ENCODE measurements at places on chromosomes 7 and 10. TPM values are rescaled to one million over a fixed set of nuclear protein-coding genes. Genes with fewer than 3 reads are reported as not detected.

Gene ERLIN1
- total RNA-seq = 8.3 TPM

Gene PTPN20
- 13.0 TPM for total RNA-seq

Gene PRF1
- total RNA-seq = 2.6 TPM

Gene BTBD16
- total RNA-seq = not detected

Gene FRMD4A
- total RNA-seq = 26.1 TPM

Gene GHITM
- 468 TPM for total RNA-seq

Gene ADCY1
- total RNA-seq = 2.8 TPM

Gene GRID1
- 1.6 TPM for total RNA-seq

Gene UCMA
- not detected for total RNA-seq

Gene ACTL6B
- not detected for total RNA-seq

Gene SPDYE1
- not detected for total RNA-seq

Gene OAT
- total RNA-seq = 24.3 TPM

Gene FGFR2
- total RNA-seq = 0.36 TPM

- no peak for DNase-seq
Measured at GRCh38 chr7:41103331-41103730, 599.6 kb downstream of the INHBA start.

DNA sequence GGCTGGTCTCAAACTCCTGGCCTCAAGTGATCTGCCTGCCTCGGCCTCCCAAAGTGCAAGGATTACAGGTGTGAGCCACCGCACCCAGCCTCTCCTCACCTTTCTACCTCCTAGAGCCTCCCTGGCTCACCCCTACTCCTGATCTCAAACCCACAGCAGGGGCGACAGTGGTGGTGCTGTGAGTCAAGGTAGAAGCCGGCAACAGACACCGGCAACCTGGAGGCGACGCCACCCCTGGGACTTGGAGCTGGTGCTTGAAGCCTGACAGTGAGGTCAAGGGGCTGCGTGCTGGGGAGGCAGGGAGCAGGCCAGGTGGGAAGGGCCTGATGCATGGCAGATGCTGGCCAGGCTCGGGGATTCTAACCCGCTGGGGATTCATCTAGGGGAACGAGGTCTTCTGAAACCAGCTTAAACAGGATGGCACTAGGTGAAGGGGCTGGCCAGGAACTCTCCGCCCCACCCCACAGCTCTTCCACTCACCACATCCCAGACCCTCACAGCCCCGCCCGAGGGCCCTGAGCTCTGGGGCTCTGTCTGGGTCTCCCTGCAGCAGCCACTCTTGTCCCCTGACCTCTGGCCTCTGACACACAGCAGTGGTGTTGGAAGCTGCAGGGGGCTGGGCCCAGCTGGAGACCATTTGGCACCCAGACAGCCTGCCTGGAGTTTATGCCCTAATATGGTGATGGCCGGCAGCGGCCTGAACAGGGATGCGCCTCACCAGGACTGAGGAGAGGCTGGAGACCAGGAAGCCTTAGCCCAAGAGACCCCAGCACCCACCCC, 16.4 kb downstream of the KCNH2 start:
- DNase-seq = peak; percentile 14

DNA sequence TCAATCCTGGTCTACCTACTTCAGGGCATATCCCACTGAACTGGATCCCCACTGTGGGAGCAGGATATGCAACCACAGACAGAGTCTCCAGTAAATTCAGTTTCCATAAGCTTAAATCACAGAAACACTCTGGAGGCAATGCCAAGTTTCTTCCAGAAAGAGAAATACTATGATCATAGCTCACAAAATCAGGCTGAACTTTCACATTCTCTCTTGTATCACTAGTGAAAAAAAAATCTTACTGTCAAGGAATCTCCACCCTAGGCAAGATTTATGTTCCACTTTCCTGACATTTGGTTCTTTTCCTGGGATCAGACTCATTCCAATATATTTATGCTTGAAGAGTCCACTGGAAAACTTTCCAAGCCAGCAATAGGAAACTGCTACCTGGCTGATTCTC, 749.0 kb downstream of the SUGCT start:
- no peak for DNase-seq

DNA sequence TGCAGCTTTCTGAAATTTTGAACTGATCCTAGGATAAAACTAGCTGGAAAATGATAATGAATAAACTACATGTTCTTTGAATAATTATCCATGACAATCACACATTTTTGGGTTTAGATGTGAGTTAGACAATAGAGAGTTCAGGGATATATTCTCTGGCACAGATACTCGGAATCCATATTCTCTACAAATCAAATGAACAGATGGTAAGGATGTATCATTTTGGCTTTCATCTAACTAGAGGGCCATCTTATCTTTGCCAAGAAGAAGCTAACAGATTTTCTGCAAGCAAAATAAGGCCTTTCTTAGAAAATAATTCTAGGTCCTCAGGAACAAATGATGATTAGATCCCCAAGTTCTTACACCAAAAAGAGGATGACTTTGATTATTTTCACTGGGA, 355.9 kb upstream of the C7orf33 start:
- DNase-seq = no peak

DNA sequence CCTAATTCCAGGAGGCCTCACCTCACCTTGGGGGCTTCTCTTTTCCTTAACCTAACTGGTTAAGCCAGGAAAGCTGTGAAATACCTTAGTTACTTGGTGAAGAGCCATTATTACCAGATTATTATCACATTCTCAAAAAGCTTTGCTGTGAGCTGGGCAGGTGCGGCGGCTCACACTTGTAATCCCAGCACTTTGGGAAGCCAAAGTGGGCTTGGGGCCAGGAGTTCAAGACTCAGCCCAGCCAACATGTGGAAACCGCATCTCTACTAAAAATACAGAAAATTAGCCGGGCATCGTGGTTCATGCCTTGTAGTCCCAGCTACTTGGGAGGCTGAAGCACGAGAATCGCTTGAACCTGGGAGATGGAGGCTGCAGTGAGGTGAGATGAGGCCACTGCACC, 102.4 kb upstream of the KLF6 start:
- no peak for DNase-seq

DNA sequence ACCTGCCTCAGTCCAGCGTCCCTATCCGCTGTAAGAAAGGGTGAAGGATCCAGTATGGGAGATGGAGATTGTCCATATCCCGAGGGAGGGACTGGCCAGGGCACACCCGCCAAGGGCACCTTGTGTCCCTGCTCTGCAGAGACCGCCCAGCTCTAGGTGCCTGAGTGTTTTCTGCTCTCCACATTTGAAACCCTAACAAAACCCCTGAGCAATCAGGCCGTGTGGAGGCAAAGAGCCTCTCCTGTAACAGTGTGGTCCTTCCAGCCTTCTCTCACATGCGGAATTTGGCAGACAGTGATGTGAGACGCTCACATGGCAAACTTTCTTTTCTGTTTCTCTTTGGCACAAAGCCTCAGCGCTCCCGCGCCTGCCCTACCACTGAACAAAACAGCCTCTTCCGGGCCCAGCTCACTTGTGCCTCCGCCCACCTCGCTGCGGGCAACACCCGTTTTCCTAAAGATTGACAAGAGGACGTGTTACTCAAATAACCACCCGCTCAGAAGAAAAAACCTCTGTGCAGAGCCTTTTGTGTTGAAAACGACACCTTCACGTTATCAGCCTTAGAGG, 514.8 kb downstream of the DNAJB6 start:
- DNase-seq = peak; percentile 67

DNA sequence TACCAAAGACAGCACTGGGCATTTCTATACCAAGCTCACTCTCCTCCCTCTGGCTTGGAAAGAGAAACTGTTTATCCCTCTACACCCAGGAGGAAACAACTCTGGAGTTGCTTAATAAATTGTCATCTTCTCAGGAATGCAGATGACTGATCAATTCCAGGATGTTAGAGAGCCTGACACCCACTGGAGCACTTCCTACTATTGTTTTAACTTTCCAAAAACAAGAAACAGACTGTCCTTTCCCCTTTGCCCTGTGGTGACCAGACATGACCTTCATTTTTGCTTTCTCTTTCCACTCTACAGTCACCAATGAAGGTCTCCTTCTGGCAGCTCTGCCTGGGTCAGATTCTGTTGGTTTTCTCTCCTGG, 19.6 kb downstream of the GIMAP4 start:
- DNase-seq = no peak

GRCh38 chr7:196283-196682, 3.9 kb downstream of the FAM20C start:
- DNase-seq = no peak

DNA sequence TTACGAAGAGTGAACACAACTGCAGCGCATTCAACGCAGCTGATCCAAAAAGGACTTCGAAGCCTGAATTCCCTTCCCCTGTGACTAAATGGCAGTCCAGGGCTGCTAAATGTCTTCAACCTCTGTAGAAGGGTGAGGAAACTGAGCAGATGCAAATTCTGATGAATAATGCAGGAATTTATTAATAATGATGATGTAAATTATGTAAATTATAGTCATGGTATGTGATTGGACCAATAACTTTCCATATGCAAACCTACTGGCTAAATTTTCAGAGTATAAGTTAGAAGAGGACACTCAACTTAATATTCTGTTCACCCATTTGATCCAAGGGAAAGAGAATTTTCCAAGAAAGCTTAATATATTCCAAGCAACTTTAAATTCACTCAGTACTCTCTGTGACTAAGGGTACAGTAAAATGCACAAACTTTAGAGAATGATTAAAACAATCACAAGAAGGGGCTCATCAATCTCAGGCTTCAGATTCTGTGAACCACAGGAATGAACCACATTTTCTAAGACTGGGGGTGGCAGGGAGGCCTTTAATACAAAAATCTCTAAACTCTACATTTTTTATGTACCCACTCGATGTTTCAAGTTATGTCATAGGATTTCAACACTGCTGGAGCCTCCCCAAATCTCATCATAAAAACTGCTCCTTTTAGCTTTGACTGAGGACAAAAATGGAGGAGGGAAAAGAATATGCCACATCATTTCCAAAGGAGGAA, 3.5 kb downstream of the FGFR2 start:
- DNase-seq = no peak

DNA sequence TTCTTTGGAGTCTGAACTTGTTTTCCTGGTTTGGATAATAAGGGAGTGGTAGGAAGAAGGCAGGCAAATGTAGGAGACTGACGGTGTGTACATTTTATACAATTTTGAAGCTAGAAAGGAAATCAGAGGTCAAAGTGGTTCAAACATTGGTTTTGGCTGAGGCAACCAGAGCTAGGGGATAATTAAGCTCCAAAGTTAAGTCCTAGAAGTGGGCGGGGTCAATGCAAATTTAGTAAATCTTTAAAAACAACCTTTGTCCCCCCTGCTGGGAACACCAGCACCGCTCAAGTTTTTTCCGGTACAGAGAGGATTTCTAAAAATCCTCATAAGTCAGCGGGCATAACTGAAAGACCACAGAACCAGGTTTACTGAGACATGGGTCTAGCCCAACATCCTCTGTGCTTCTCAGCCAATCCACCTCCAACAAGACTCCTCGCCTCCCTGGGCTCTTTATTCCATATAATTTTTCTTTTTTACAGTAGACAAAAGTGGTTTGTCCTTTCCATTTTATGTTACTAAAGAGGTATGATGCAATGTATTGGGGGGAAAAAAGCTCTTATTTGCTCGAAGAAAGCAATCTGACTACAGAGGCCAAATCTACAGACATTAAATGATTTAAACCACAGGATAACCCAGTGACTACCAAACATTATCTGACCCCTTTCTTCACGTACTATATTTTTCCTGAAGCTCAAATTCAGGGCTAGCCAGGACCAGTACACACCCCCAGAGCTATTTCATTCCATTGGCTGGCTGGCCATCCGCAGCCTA, 1.6 kb downstream of the GLUD1 start:
- no peak for DNase-seq

DNA sequence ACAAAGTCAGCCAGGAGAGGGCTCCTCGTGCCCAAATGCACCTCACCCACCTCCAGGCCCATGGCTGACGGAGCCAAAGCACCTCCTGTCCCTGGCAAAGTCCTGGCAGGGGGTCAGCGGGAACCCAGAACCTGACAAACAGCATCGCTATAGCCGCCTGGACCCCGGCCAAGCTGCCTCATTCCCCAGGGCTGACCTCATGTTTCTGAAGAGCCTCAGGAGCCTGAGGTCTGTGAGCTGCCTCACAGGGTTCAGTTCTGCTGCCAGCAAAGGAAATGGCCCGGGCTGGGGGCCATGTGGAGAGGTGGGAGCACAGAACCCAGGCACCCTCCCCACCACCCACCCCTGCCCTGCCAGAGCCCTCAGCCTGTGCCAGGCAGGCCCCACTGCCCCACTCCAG, 4.2 kb upstream of the NANOS1 start:
- peak; percentile 92 for DNase-seq

DNA sequence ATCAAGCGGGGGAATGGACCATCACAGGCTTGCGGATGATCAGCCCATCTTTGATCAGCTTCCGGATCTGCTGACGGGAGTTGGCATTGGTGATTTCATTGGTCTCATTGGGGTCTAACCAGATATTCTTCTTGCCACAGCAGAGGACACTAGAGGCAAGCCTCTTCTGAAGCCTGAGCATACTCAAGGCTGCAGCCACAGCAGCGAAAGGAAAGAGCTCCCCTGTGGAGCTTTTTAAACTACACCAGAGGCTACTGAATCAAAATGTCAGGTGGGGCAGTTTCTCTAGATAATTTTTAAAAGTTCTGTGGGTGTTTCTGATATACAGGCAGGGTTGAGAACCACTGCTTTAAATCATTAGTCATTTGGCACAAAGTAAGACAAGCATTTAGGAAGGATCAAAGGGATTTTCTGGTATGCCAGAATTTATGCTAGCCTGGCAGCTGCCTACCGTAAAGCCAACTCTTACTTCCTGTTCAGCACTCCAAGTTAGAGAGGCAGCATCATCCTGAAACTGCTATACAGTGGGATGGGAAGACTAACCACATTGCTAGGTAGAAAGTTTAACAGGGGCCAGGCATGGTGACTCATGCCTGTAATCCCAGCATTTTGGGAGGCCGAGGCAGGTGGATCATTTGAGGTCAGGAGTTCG, 7.0 kb downstream of the NAPEPLD start:
- no peak for DNase-seq

GRCh38 chr7:29330136-29330535, 135.6 kb downstream of the CHN2 start:
- no peak for DNase-seq

DNA sequence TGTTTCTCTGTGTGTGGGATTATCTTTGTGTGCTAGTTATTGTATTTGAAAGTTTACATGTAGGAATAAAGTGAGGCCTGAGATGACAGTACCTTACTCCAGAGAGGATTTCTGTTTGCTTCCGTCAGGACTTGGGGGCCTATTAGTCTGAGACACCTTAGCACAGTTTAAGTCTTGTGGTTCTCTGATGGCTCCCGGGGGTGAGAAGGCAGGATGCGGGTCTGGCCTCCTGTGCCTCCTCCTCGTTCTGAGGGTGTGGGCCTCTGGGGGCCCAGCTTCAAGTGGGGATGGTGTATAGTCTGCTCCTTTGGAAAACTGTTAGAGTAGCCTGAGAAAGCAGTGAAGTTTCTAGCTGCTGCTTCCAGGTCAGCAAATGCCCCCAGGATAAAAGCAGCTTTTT, 12.4 kb downstream of the MTURN start:
- DNase-seq = no peak

- no peak for DNase-seq
Measured at GRCh38 chr10:75428434-75429158, 2.8 kb upstream of the LRMDA start.
